CD4-positive, CD25-positive, alpha-beta regulatory T cell (primary cell): ENCODE measurements at places on chromosomes 11 and 22. TPM values are rescaled to one million over a fixed set of nuclear protein-coding genes. Genes with fewer than 3 reads are reported as not detected.

B3GAT1 gene
- polyA plus RNA-seq, result not detected

CASP4 gene
- polyA plus RNA-seq, result 108 TPM

TSPAN18 gene
- 4.9 TPM for polyA plus RNA-seq

FERMT3 gene
- 183 TPM for polyA plus RNA-seq

ANKK1 gene
- polyA plus RNA-seq, result not detected

GRAP2 gene
- 55.3 TPM for polyA plus RNA-seq

IGLL1 gene
- polyA plus RNA-seq, result not detected

LDHAL6A gene
- polyA plus RNA-seq, result not detected

RTN4RL2 gene
- 0.11 TPM for polyA plus RNA-seq

FGF19 gene
- not detected for polyA plus RNA-seq

GPHA2 gene
- polyA plus RNA-seq, result not detected

MTMR2 gene
- polyA plus RNA-seq, result 13.5 TPM

MMP1 gene
- polyA plus RNA-seq, result not detected

DNAJB13 gene
- not detected for polyA plus RNA-seq

POU2AF1 gene
- 2.2 TPM for polyA plus RNA-seq

DDTL gene
- polyA plus RNA-seq, result 1.3 TPM

FXYD2 gene
- polyA plus RNA-seq, result 35.5 TPM

CD6 gene
- polyA plus RNA-seq, result 138 TPM

OR5AN1 gene
- not detected for polyA plus RNA-seq

RANGAP1 gene
- 24.2 TPM for polyA plus RNA-seq

GPR83 gene
- polyA plus RNA-seq, result 0.24 TPM
